BE2C (cell line): ENCODE measurements at places on chromosomes 6 and 20.
A peak's percentile ranks its signal among the peaks of the same experiment; 100 is the strongest.

GRCh38 chr6:161374971-161375873 is 101.4 kb upstream of the AGPAT4 start:
- DNase-seq: peak; percentile 70

GRCh38 chr6:144681334-144681733 is 396.2 kb downstream of the UTRN start:
- no peak for DNase-seq

GRCh38 chr6:61711849-61712248 is 574.2 kb downstream of the KHDRBS2 start:
- DNase-seq: no peak

DNA sequence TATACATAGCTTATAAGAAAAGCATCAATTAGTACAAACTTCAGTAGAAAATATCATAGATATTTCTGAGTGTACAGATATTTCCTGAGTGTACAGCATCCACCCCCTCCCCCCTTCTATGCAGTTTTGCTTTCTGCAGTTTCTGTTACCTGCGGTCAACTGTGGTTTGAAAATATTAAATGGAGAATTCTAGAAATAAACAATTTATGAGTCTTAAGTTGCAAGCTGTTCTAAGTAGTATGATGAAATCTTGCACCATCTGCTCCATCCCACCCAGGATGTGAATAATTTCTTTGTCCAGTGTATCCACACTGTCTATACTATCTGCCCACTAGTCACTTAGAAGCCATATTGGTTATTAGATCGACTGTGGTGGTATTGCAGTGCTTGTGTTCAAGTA is 15.8 kb upstream of the GPR63 start:
- DNase-seq: no peak

GRCh38 chr6:77548662-77549366 is 85.5 kb upstream of the HTR1B start:
- no peak for DNase-seq

GRCh38 chr20:59820204-59821041 is 113.0 kb downstream of the SYCP2 start:
- DNase-seq: no peak

DNA sequence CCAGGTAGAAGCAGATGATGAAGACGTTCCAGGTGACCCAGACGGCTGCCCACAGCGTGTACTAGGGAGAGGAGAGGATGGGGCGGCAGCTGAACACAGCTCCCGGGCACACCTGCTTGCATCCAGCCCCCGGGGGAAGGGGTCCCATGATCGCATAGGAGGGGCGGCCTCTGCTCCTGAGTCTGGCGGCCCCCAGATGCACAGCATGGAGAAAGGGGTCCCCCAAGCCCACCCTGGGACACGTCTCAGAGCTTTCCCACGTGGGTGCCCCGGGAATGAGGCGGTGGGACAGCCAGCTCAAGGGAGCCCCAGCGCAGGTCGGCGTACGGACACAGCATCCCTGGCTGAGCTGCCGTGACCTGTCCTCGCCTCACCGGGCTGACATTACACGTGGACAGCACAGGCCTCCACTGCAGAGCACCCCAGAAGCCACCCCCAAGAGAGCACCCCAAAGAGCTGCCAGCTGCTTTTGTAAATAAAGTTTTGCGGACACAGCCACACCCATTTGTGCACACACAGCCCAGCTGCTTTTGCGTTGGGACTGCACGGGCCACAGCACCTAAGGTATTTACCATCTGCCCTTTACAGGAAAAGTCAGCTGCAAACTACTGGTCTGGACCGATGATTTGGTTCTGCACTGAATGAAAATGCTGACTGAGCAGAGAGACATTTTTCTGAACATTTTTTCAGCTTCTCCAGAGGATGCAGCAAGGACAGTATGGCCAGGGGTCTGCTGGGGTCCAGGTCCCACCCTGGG is 5.2 kb downstream of the NKAIN4 start:
- no peak for DNase-seq

DNA sequence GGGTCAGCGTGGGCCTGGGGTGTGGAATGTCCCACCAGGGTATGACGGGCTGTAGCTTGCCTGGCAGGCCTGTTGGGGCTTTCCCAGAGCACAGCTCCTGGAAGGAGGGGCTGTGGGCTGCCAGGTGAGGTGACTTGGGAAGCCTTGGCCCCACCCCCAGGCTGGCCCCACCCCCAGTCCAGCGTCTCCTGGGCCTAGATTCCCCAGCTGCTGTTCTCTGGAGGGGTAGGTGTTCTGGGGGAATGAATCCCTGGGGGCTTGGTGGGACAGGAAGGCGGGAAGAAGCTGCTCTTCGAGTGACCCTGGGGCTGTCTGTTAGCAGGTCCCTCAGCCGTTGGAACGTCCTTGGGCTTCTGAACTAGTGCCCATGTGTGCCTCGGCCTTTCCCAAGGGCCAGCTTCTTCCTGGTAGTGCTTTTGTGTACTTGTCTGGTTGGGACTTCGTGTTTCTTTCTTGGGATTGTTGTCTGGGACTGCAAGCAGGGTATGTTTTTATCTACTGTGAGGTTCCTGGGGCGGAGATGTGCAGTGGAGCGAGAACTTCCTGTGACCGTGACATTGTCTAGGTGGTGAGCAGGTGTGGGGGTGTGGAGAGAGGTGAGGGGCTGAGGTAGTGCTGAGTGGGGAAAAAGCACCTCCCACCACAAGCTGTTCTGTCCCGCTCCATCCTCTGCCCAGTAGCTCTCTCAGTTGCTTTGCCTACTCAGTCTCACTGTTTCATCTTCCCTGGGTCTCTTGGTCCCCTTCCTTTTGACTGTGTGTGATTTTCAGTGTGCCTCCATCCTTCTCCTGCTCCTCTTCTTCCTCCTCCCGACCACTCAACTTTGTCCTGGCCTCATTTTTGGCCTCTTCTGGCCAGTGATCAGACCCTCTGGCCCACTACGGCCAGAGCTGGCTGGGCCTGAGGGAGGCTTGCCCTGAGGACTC is 1.3 kb upstream of the DDR1 start:
- no peak for DNase-seq

DNA sequence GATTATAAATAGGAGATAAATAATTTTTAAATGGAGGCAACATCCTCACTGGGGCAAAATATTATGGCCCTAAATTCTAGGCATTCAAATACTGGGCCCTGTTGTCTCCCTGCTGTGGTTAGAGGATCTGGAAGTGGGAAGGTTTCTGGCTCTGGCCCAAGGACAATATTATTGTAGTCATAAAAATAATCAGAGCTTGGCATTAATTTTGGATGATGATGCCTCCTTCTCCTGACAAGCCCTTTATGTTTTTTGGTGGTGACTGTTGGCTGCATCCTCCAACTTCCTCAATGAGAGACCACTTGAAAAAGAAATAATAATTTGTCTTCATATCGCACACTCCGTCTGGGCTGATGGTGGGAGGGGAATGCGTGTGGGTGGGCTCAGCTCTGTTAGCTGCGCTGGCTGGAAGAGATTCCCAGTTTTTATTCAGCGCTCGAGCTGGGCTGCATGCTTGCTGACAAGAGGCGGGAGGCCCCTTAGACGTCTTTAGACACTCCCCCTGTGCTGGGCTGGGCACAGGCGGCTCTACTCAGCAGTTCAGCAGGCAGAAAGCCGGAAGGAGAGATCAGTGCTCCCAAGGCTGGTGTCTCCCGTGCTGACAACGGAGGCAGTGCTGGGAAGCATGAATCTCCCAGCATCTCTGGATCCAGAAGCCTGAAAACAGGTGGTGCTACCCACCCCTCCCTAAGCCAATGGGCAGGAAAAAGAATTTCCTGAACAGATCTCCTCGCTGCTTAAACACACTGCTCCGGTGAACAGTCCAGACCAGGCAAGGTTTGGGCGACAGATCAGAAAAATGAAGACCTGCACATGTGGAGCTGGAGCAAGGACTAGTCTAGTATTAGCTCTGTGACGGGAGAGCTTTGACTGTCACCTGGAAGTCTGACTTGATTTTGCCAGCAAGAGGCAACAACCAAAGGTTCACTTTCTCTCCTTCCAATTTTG is 97.7 kb downstream of the SYCP2 start:
- peak; percentile 26 for DNase-seq

DNA sequence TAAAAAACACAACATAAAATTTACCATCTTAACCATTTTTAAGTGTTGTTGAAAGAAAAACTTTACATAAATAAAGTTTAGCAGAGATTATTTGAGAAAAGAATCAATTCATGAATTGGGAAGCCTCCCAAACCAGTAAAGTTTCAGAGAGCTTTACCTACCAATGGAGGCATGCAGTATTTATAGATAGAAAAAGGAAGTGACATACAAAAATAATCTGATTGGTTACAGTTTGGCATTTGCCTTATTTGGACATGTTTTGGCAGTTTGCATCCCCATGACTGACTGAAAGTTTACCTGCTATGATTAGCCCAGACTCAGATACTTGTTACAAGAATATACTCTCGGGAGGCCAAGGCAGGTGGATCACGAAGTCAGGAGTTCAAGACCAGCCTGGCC is 3.7 kb upstream of the CMTR1 start:
- DNase-seq: no peak

DNA sequence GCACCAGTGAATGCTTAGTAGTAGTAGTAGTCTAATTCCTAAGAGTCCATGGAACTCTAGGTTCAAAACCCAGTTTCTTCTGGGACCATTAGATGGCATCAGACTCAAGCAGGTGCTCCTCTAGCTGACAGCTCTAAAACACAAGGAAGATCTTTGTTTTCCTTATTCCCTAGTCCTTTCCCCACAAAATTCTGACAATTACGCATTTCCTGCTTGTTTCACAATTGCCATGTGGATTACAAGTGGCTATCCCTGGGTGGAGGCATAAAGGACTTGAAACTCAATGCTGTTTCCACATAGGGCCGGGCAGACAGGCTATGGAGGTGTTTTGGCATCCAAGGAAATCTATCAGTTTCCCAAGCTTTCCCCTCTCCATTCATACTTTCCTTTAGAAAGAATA is 9.2 kb upstream of the HLA-DOB start:
- DNase-seq: no peak

DNA sequence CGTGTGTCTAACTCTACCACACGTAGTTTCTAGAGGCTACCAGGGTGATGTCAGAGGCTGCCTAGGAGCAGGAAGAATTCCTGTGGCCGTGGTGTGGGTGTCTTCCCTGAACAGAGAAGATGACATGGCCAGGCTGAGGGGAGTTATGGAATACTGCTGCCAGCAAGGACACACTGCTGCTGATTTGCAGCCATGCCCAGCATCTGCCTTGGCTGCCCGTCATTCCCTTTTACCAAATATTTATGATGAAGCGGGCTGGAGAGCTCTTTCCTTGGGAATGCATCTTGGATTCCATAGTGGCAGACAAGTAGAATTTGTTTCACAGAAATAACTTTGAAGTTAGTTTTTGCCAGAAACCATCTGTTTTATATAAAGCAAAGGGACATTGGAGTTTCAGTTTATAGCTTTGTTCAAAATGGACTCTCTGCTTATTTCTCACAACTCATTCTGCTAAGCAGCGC is 80.8 kb upstream of the VSTM2L start:
- no peak for DNase-seq

DNA sequence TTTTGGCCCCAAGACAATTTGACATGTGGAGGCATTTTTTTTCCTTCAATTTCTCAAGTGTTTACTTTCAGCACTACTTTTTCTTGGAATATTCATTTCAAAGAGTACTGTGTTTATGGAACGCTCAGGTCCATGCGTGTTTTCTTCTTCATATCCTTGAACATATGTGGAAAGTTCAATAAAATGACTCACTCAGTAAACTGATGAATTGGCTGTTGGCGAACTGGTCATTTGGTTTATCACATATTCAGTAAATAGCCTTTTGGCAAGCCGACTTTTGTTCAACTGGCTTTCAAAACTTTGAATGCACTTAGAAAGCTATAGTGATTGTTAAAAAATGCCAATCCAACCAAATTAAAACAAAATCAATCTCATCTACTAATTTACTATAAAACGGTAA is 964.6 kb upstream of the SLC35B3 start:
- DNase-seq: no peak

DNA sequence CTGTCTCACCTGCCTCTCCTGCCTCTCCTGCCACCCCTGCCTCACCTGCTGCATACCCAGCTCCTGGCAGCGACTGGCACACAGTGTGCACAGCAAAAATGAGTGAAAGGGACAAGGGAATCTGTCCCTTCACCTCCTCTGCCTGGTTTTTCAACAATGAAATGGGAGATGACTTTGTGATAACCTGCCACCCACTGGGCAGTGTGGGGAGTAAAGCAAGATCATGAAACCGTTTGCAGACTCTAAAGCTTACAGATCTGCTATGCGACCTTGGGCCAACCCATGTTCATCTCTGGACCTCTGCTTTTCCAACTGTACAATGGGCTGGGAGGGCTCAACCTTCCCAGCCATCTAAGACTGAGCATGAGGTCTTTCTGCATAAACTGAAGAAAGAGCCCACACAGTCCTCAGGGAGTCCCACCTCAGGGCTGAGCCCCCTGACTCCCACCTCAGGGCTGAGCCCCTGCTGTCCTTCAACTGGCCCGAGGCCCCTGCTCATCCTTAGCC is 81.1 kb downstream of the RIPOR3 start:
- no peak for DNase-seq

- DNase-seq: no peak
These were observed 447.8 kb upstream of the FLRT3 start for GRCh38 chr20:14785065-14785743.

DNA sequence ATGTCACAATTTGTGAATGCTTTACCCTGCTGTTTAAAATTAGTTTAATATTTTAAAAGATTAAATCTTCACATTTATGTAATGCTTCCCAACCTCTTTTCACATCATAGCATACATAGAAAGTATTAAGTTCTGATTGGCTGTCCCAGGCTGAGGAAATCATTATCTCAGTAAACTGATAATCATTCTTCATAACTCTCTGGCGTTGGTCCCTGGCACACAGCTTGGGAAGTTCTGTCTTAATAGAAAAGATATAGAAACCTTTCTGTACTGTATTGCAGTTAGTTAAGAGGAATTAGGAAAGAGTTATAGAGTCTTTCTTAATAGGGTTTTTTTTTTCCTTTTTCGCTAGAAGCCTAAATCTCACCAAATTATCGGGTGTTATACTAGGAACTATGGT is 85.4 kb downstream of the CBFA2T2 start:
- DNase-seq: peak; percentile 21

- DNase-seq: no peak
These were observed 316.3 kb downstream of the ARHGAP18 start for GRCh38 chr6:129393654-129394053.

DNA sequence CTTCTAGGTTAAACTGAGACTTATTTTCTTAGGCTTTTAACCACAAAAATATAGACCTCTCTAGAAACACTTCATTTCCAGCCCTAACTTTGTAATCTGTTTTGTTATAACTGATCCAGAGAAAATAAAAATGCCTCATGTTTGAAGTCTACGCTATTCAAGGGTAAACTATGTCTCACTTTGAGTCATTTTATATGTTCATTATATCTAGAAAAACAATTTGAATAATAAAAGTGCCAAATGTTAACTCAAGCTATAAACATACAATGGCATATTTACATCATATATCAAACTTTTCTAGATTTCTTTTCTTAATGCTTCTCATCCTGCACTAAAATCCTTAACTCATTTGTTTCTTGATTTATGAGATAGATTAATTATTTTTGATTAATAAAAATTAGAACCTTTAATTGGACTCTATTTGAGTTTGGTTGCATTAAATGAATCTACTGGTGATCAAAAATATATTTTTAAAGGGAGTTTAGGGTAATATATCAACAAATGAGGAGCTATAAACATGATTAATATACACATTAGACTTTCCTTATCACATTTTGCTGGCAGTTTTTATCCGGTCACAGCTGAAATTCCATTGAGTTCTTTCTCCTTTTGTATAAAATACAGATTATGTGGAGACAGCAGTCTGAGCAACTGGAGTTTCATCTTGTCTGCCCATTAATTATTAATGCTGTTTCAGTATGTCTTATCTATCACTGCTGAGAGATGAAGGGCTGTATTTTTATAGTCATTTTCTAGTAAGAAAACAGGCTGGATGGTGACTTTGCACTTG is 246.5 kb downstream of the TBX18 start:
- no peak for DNase-seq

GRCh38 chr6:88919032-88919431 is 44.4 kb downstream of the RNGTT start:
- DNase-seq: no peak
